ENCODE measurements at places on chromosomes 6 and 20. TPM values are rescaled to one million over a fixed set of nuclear protein-coding genes. Genes with fewer than 3 reads are reported as not detected.

Gene GNMT
- total RNA-seq, result 0.13 TPM

Gene CYP24A1
- 91.3 TPM for total RNA-seq

Gene HLA-G
- not detected for total RNA-seq

Gene GJA1
- total RNA-seq, result 62.7 TPM

Gene TDRD6
- total RNA-seq, result not detected

Gene COL9A3
- total RNA-seq, result 0.70 TPM

Gene BMP5
- not detected for total RNA-seq

Gene OTOR
- total RNA-seq, result not detected

All from A549 treated with Hydrocortisone at 1 μM for 4 hours (cell line).